Activated T-cell treated with anti-CD3 and anti-CD28 coated beads, Interleukin-2, amount 50 U/mL, for 72 hours (primary cell): ENCODE measurements at places on chromosomes 3 and 15. TPM values are rescaled to one million over a fixed set of nuclear protein-coding genes. Genes with fewer than 3 reads are reported as not detected.

DNA sequence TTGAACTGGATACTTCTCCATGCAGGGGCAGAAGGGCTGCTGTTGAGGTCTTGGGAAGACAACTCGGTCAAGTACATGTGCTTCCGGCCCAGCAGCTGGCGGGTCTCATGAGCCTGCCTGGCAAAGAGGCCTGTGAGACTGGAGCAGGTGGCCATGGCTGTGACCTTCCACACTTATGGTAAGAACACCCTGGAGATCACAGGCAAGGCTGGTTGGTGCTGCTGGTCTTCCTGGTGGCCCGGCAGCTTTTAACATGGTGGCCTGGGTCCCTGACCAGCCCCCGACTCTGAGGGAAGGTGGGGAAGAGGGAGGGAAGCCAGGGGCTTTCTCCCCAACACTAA, 15.4 kb downstream of the CHRD start:
- no peak overlapping the region for H3K27ac ChIP-seq
- DNase-seq = no peak
- peaks cover 26% of the 10 kb centered on the region for H3K27me3 ChIP-seq
- H3K36me3 ChIP-seq = no peaks in the 10 kb centered on the region
- no peaks in the 10 kb centered on the region for H3K4me1 ChIP-seq

DNA sequence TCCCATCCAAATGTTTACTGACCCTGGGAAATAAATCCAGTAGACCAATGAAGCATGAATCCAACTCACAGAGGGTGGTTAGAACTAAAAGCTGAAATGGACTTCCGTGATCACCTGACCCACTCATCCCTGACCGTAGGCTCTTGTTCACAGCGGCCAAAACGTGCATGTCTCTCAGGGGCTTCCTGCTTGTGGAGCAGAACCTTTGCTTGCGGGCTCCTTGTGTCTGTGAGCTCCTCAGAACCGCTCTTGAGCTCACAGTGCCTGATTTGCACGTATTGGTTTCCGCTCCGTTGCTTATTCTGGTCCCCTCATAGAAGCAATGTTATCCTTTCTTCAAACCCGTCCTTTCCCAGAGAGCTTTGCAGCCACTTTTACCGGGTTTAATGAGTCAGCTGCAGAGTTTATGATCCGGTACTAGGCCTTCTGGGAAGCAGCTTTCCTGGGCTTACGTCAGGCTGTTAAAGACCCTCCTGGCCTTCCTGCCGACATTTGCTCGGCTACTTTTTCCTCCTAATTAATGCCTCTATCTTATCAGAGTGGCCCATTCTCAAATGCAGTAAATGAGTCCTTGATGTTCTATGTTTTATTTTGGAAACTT, 35.4 kb downstream of the LIPC start:
- H3K36me3 ChIP-seq = no peaks in the 10 kb centered on the region
- H3K4me3 ChIP-seq = no peak overlapping the region
- H3K27ac ChIP-seq = no peak overlapping the region
- no peak for DNase-seq

DNA sequence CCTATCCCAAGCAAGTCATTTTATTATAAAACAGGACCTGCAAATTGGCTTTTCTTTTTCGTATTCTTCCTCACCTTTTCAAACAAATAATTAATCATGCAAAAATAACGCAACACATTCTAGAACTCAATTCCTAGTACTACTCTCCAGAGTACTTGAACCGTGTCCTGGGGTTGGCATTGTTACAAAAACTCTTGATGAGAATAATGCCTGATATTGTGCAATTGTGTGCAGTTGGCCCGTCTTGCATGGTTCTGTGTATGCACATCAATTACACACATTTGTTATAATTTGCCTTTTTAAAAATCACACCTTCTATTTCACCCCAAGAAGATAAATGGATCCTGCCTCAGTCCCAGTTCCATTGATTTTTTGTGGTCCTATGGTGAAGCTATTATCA, 205.4 kb downstream of the EPHB1 start:
- no peaks in the 10 kb centered on the region for H3K36me3 ChIP-seq
- no peaks in the 10 kb centered on the region for H3K4me1 ChIP-seq
- no peak overlapping the region for H3K4me3 ChIP-seq
- no peak overlapping the region for H3K27ac ChIP-seq

DNA sequence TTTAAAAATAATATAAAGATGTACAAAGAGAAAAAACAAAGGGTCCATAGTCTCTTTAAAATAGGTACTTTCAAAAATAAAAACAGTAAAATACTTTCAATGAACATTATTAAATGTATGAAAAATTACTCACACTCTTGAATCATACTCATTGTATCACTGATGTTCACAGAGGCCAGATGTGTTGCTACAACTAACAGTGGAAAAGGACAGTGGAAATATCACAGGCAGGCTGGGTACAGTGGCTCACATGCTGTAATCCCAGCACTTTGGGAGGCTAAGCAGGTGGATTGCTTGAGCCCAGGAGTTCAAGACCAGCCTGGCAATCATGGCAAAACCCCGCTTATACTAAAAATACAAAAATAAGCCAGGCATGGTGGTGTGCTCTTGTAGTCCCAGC, 26.8 kb downstream of the NPHP3 start:
- peaks cover 11% of the 10 kb centered on the region for H3K36me3 ChIP-seq
- no peaks in the 10 kb centered on the region for H3K4me1 ChIP-seq
- peak overlapping the region; percentile 28 for H3K27ac ChIP-seq
- DNase-seq = no peak

DNA sequence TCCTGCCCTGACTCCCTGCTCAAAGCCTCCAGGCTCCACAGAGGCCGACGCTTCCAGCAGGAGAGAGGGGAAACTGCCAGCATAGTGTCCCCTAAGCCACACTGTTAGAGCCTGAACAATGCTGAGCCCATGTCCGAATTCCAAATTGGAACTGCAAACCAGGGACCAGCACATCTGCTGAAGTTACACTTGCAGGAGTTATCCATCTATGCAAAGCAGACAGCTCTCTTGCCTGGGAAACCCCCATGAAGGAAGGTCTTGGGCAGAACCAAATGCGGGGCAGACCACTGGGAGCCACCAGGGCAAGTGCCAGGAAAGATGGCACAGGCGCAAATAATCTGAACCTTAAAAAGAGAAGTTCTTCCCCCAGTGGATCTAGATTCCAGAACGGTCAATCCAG, 625 bp downstream of the LRRC15 start:
- peaks cover 31% of the 10 kb centered on the region for H3K27me3 ChIP-seq
- H3K4me1 ChIP-seq = no peaks in the 10 kb centered on the region
- no peak overlapping the region for H3K27ac ChIP-seq
- no peaks in the 10 kb centered on the region for H3K36me3 ChIP-seq
- no peak overlapping the region for H3K4me3 ChIP-seq

DNA sequence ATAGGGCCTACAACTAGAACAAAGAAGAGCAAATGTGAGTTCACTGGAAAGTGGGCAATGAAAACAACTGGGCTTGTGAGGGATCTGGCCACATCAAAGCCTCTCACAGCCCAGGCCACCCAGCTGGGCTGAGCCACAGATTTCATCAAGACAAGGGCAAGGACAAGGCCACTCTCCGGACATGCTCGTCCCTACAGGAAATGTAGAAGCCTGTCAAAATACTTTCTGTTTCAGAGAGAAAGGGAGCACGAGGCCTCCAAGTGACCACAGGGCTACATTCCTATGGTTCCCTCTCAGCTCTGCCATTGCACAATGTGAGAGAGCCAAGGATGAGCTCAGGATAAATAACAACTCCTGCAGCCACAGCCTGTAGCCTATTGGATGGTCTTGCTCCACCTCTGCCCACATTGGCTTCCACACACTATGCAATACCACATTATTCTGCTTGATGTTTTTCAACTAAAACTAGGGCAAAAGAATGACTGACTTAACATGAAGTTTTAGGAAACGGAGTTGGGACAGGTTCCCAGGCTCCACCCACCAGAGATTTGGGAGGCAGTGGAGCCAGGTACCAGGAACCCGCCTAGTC, 12.1 kb downstream of the TBC1D2B start:
- no peak for DNase-seq
- no peak overlapping the region for H3K4me3 ChIP-seq
- no peak overlapping the region for H3K27ac ChIP-seq
- H3K27me3 ChIP-seq = no peaks in the 10 kb centered on the region

DNA sequence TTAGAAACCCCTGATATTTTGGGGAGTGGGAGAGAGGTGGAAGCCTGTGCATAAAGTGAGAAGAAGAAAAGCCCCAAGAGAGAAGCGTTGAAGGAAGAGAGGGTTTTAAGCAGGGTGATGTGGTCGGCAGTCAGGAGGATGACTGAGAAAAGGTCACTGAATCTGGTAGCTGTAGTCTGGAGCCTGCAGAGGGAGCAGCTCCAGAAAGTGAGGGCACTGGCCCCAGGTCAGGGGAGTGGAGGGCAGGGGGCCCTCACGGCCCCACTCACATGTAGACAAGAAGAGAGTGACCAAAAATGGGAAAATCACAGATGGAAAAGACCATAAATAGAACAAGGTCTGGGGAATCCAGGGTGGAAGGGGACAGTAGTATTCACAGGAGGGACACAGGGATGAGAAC, 105.5 kb downstream of the RYK start:
- H3K4me3 ChIP-seq = no peak overlapping the region
- peaks cover 1% of the 10 kb centered on the region for H3K36me3 ChIP-seq
- H3K4me1 ChIP-seq = no peaks in the 10 kb centered on the region
- no peak for DNase-seq
- H3K27ac ChIP-seq = no peak overlapping the region
- no peaks in the 10 kb centered on the region for H3K27me3 ChIP-seq

DNA sequence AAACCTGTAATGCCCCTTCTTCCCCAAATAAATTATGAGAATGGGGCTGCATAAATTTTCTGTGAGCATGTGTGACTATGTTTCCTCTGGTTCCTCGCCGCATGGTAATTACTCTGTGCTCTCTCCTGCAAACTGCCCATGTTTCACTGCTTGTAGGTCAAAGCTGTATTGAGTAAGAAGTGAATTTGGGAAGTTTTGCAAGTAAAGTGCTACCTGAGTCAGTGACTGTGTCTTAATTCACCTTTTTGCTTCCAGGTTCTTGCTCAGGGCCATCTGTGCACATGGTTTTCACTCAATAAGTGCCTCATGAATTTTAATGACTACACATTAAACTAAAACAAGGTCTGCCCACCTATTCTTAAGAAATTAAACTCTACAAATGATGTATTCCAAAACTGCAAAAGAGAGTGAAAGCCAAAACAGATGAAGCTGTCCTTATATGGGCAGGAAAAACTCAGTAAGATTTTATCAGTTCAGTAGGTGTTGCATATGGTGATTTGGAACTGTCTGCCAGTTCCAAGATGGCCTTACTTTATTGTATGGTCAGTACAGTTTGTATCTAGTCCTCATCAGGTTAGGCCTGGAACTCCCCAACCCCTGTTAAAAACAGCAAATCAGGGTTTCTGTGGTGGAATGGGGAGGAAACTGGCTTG, 100.0 kb downstream of the LPP start:
- H3K27ac ChIP-seq = peak overlapping the region; percentile 89
- peak overlapping the region; percentile 58 for H3K4me3 ChIP-seq

DNA sequence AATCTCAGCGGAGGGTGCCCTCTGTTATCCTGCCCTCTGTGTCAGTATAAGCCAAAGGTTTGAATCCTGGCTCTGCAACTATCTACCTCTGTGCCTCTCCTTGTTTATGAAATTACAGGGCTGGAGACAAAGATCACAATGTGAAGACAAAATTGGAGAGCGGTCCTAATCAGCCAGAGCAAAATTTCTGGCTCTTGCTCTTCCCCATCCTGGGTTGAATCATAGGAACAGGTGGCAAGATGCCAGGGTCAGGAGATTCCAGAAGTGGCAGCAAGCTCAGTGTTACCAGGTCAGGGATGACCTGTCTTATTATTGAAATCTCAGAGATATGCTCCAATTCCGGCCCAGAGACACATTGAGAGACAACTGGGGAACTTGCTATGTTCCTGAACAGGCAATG, 2.3 kb upstream of the CCR2 start:
- peaks cover 48% of the 10 kb centered on the region for H3K4me1 ChIP-seq
- no peak for DNase-seq
- H3K27me3 ChIP-seq = peaks cover 78% of the 10 kb centered on the region
- no peak overlapping the region for H3K27ac ChIP-seq
- no peak overlapping the region for H3K4me3 ChIP-seq

GRCh38 chr3:107524841-107525643, 2.3 kb downstream of the BBX start:
- peak overlapping the region; percentile 97 for H3K4me3 ChIP-seq
- peaks cover 43% of the 10 kb centered on the region for H3K4me1 ChIP-seq
- peaks cover 11% of the 10 kb centered on the region for H3K36me3 ChIP-seq
- peak overlapping the region; percentile 99 for H3K27ac ChIP-seq

DNA sequence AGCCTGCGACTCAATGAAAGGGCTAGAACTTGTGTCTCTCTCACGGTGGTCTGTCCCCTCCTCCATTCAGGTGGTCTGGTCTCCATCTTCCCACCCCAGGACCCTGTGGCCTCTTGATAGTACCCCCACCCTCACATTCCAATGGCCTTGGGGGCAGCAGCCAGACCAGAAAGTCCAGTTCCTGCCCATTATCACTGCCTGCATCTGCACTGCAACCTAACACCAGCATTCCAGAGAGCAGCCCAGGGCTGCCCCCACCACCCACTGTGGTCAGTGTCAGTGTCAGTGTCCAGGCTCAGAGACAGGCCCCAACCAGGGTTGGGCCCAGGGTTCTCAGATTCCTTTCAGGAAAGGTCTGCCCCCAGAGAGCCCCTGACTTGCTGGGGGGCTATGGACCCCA, 12.6 kb downstream of the IGDCC3 start:
- no peak overlapping the region for H3K4me3 ChIP-seq
- peaks cover 10% of the 10 kb centered on the region for H3K27me3 ChIP-seq
- no peak overlapping the region for H3K27ac ChIP-seq
- no peak for DNase-seq
- no peaks in the 10 kb centered on the region for H3K4me1 ChIP-seq

GRCh38 chr3:56125358-56126005, 342.8 kb downstream of the ERC2 start:
- peaks cover 18% of the 10 kb centered on the region for H3K27me3 ChIP-seq
- no peaks in the 10 kb centered on the region for H3K36me3 ChIP-seq
- no peak for DNase-seq
- H3K4me3 ChIP-seq = no peak overlapping the region
- H3K27ac ChIP-seq = no peak overlapping the region
- no peaks in the 10 kb centered on the region for H3K4me1 ChIP-seq

Gene SMAD6
- 0.31 TPM for total RNA-seq

Gene BDH1
- total RNA-seq = 92.5 TPM

Gene GRAMD2A
- not detected for total RNA-seq

Gene BNC1
- total RNA-seq = not detected

Gene CYP8B1
- total RNA-seq = not detected

Gene CD200
- 27.4 TPM for total RNA-seq

Gene FGD5
- total RNA-seq = not detected

Gene HRH1
- 4.6 TPM for total RNA-seq

Gene CFAP100
- total RNA-seq = not detected

Gene EXD1
- total RNA-seq = not detected

Gene ZNF860
- total RNA-seq = not detected

Gene DGKG
- 1.0 TPM for total RNA-seq

Gene NOX5
- total RNA-seq = not detected
